Fibroblast of the aortic adventitia (primary cell): ENCODE measurements at places on chromosomes 13 and 19. TPM values are rescaled to one million over a fixed set of nuclear protein-coding genes. Genes with fewer than 3 reads are reported as not detected.

PCDH17 gene
- total RNA-seq, result 0.82 and 1.4 TPM in 2 replicates

ZNF560 gene
- total RNA-seq, result 0.09 and 0.16 TPM in 2 replicates

SIGLEC5 gene
- total RNA-seq, result not detected in 2 replicates

CABP5 gene
- total RNA-seq, result not detected in 2 replicates

KCNC3 gene
- not detected in 2 replicates for total RNA-seq

PRTN3 gene
- not detected in 2 replicates for total RNA-seq

NEK5 gene
- 0.45 TPM in 1 of 2 replicates, not detected in the other for total RNA-seq

SYT5 gene
- 0.45 TPM in 1 of 2 replicates, not detected in the other for total RNA-seq

TRAPPC6A gene
- 6.9 and 10.1 TPM in 2 replicates for total RNA-seq

FBXO17 gene
- 22.9 and 56.3 TPM in 2 replicates for total RNA-seq

ZNF99 gene
- not detected in 2 replicates for total RNA-seq

DMKN gene
- 11.4 and 63.0 TPM in 2 replicates for total RNA-seq

ZNF132 gene
- 9.2 and 10.8 TPM in 2 replicates for total RNA-seq

BEST2 gene
- total RNA-seq, result not detected in 2 replicates

IL12RB1 gene
- total RNA-seq, result not detected in 2 replicates

MAMSTR gene
- 2.5 and 8.0 TPM in 2 replicates for total RNA-seq

OPA3 gene
- total RNA-seq, result 8.8 and 9.6 TPM in 2 replicates
